Neural progenitor cell (in vitro differentiated cells): ENCODE measurements at places on chromosomes 6 and 20. TPM values are rescaled to one million over a fixed set of nuclear protein-coding genes. Genes with fewer than 3 reads are reported as not detected.

ADGRB3 gene
- total RNA-seq = 1.2 and 1.5 TPM in 2 replicates

MOG gene
- not detected in 2 replicates for total RNA-seq

ID4 gene
- total RNA-seq = 23.9 and 29.2 TPM in 2 replicates

OR12D3 gene
- total RNA-seq = not detected in 2 replicates

HLA-DPA1 gene
- total RNA-seq = 1.5 and 2.8 TPM in 2 replicates
